ENCODE measurements at places on chromosomes 6 and 20.

DNA sequence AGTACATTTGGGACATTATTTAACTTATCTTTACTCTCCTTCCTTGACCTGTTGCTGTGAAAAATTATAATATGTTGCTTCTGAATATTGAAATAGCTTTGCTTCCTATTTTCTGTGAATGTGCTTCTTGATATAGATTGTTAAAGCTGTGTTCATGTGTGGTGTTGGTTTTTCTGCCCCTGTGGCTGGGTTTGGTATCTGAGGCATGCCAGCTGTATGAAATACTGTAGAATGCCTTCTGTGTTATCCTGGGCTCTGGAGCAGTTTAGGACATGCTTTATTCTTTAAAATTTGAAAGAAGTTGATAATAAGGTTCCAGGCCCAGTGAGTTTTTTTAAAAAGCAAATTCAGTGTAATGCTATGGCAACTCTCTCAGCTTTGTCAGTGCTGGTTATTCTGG lies 71.7 kb downstream of the HIVEP1 start:
- peak; percentile 20 for DNase-seq

GRCh38 chr6:16901782-16902181 lies 140.5 kb upstream of the ATXN1 start:
- peak; percentile 75 for DNase-seq

DNA sequence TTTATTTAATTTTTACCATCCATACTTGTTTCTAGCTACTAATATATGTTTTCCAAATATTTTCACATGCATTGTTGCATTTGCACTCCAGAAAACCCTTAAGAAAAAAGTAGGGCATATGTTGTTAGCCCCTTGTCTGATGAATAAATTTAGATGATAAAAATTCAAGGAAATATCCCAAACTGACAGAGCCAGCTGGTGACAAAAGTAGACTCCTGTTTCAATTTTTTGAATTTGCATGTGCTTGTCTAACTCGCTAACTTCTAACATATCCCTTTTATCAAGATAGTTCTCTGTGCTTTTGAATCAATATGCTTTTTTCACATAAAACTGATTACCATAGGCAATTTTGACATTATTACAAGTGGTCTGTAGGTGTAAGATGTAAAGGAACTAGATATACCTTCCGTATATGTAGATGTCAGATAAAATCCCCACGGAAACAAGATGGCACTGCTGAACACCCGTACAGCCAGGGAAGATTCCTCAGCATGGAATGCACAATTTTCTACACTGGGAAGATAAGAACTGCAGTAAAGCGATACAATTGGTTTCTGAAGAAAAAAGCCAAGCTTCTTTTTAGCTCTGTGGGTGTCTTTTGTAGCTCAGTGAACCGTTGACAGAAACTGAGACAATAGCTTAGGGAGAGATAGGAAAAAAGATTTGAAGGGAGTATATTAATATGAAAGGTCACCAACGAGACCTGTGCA lies 437.6 kb upstream of the RNF217 start:
- DNase-seq = no peak

DNA sequence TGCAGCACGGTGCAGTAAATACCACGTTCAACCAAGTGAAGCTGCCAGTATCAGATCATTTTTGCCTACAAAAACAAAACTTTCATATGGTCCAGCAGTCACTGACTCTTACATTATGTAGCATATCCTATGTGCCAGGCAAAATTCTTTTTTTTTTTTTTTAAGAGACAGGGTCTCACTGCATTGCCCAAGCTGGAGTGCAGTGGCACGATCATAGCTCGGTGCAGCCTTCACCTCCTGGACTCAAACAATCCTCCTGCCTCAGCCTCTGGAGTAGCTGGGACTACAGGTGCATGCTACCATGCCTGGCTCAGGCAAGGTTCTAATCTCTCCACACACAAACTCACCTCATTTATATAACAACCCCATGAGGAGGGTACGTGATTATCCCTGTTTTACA lies 208.6 kb upstream of the JARID2 start:
- DNase-seq = no peak
